ENCODE measurements at places on chromosomes 3 and 15. TPM values are rescaled to one million over a fixed set of nuclear protein-coding genes. Genes with fewer than 3 reads are reported as not detected.

- H3K4me1 ChIP-seq = no peaks in the 10 kb centered on the region
- H3K27me3 ChIP-seq = peaks cover 2% of the 10 kb centered on the region
Measured at GRCh38 chr15:53739651-53740050, 19.8 kb downstream of the WDR72 start.

DNA sequence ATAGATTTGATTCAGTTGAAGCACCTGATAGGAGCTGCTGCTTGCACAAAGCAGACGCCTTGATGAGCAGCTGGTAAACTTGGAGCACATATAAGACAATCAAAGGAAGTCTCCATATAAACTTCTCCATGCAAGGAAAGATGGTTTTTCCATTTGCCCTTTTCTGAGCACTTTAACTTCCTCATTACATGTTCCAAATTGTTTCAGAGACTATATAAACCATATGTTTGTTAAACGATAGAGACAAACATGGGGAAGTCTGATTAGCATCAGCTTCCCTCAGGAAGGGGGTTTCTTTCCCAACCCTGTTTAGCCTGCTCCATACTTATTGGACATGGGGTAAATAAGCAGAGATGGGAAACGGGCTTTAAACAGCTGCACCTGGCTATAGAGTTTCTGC, 88.0 kb downstream of the DHX36 start:
- H3K4me1 ChIP-seq = peaks cover 8% of the 10 kb centered on the region
- no peak overlapping the region for H3K27ac ChIP-seq
- H3K36me3 ChIP-seq = no peaks in the 10 kb centered on the region
- peaks cover 23% of the 10 kb centered on the region for H3K27me3 ChIP-seq

DNA sequence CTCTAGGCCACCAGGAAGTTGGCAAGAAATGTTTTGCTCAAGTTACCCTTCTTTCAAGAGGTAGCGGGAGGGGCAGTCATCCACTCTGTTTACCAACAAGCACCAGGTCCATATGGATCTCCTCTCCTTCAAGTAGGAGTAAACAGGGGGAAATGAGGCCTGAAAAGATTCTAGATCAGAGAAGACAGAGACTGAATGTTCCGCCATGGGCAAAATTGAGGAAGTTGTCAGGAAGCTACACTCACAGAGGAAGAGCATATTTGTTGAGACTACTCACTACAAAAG, 81.6 kb downstream of the KLF15 start:
- H3K27ac ChIP-seq = no peak overlapping the region
- H3K4me3 ChIP-seq = no peak overlapping the region

Gene SH2D7
- total RNA-seq = not detected

DNA sequence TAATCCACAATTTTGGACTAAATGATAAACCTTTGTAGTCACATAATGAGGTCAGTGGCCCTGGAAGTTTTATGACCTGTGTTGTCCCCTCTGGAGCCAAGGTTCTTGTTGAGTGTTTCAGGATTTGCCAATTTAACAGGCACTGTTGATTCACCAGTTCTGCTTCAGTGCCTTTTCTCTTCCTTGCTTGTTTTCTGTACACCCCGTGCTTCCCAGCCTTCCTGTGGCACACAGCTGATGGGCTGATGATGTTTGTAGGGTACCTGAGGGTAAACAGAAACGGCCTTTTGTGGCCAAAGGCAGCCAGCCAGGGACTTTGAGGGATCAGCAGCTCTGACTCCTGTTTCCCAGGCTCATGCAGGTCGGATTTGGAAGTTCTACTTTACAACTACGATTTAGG, 13.3 kb downstream of the GYG1 start:
- no peak overlapping the region for H3K27ac ChIP-seq
- peaks cover 20% of the 10 kb centered on the region for H3K4me1 ChIP-seq
- H3K4me3 ChIP-seq = no peak overlapping the region
- H3K36me3 ChIP-seq = peaks cover 30% of the 10 kb centered on the region
- DNase-seq = no peak

Gene CACNA2D2
- 1.6 TPM for total RNA-seq

DNA sequence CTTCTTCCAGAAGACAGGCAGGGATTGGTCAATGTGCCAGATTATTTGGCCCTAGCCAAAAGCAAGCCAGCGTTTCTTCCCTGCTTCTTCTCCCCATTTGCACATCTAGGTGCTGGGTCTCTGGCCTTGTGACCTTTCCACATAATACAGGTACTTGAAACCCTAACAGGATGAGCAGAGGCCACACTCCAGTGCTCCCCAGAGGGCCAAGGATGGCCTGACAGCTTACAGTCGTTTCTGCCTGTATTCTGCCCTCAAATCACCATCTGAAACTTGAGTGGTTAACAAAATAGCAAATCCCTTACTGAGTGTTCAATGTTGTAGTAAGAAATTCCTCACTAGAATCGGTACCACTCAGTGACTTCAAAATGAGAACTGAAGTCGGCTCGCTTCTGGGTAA, 29.1 kb downstream of the MKRN2 start:
- no peaks in the 10 kb centered on the region for H3K27me3 ChIP-seq
- DNase-seq = no peak
- peaks cover 34% of the 10 kb centered on the region for H3K36me3 ChIP-seq
- H3K4me3 ChIP-seq = no peak overlapping the region
- H3K27ac ChIP-seq = peak overlapping the region; percentile 52
- H3K4me1 ChIP-seq = no peaks in the 10 kb centered on the region

- H3K27me3 ChIP-seq = no peaks in the 10 kb centered on the region
- no peak overlapping the region for H3K4me3 ChIP-seq
- H3K36me3 ChIP-seq = no peaks in the 10 kb centered on the region
- no peak overlapping the region for H3K27ac ChIP-seq
- peaks cover 14% of the 10 kb centered on the region for H3K4me1 ChIP-seq
Measured at GRCh38 chr3:188672840-188673239, 498.9 kb upstream of the TPRG1 start.

Measured in activated CD8-positive, alpha-beta T cell treated with anti-CD3 and anti-CD28 coated beads for 36 hours (primary cell).